Omental fat pad (tissue), 4 donors: ENCODE measurements at places on chromosomes 3 and 15. TPM values are rescaled to one million over a fixed set of nuclear protein-coding genes. Genes with fewer than 3 reads are reported as not detected.

GRCh38 chr15:39411102-39411989 is 169.5 kb upstream of the THBS1 start:
- no peak for DNase-seq

DNA sequence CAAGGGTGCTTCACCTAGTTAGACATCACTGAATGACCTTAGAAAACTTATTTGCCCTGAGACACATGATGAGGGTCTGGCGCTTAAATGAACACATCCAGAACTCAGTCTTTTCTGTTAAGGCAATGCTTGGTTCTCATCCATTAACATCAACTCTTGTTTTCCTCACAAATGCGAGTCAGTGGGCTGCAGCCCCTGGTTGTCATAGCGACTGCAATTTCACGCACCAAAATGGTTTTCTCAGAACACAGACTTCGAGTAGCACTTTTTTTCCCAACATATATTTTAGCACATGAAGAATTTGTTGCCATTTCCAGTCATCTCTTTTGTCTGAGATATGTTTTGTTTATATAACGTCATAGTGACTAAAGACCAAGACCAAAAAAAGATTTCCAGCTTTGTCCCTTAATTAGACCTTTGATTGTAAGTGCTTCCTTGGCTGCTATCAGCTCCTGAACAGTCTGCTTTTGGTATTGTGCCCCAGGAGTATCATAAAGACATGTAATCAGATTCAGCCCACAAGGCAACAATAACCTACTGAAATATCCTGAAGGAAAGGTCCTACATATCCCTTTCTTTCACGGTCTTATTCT is 68.5 kb downstream of the GPR176 start:
- no peak for DNase-seq

DNA sequence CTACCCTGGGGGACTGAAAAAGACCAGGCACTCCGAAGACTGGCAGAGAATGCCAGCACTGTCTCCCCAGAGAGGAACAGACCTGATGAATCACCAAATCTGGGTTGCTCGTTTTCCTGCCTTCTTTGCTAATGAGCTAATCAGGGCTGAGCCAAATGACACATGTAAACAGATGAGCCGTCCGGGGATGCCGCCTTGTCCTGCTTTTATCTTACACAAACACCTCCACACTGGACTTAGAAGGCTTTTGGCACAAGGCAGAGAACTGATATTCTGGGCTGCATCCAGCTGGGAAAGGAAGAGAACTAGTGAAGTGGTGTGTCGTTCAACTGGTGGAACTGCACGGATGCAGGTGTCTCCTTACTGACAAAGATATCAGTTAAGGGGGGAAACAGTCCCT is 88.1 kb downstream of the MECOM start:
- no peak for DNase-seq

DNA sequence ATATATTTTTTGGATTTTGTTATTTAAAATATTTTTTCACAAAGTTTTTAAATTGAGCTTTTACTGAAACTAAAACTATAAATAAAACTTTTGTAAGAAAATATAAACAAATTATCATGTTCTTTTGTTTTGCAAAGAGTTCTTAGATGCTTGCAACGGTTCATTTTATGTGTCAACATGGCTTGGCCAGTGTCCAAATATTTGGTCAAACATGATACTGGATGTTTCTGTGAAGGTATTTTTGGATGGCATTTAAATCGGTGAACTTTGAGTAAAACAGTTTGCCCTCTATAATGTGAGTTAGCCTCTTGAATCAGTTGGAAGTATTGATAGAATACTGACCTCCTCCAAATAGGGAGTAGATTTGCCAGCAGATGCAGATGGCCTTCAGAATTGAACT is 612.6 kb upstream of the NECTIN3 start:
- DNase-seq, result no peak

DNA sequence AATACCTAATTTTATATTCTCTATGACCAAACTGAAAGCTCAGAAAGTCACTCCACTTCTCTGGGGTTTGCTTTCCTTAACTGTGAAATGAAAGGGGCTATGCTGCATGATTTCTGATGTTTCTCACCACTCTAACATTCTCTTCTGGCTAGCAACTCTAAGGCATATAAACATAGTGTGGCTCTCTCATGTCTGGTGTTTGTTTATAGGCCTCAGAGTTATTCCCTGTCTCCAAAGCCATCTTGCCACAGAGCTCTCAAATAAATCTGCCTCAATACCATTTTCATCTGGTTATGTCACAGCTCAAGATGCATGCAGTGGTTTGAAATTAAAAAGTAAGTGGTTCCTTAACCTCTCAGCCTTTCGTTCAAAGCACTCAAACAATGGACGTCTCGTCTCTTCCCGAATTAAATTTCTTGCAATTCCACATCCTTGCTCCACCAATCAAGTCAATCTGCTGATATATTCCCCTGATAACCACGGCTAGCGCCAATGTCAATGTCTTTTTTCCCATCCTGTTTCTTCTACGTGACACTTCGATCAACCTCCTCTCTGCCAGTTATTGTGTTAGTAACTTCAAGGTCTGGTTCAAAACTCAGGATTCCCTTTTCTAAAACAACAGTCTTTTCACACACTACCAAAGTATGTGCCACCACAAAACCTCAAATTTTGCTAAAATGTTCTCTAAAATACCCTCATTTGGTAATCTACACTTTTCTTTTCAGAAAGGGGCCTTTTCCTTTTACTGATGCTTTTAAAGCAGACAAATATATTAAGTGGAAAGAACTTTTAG is 16.0 kb downstream of the TOMM70 start:
- DNase-seq, result no peak

GRCh38 chr3:165805946-165806561 is 31.2 kb downstream of the BCHE start:
- DNase-seq, result no peak

SLC22A14 gene
- total RNA-seq, result not detected

- DNase-seq, result no peak
Measured at GRCh38 chr3:149751551-149751950, 738 bp downstream of the COMMD2 start.

- DNase-seq, result no peak
Measured at GRCh38 chr3:195160257-195160898, 110.6 kb downstream of the XXYLT1 start.

DNA sequence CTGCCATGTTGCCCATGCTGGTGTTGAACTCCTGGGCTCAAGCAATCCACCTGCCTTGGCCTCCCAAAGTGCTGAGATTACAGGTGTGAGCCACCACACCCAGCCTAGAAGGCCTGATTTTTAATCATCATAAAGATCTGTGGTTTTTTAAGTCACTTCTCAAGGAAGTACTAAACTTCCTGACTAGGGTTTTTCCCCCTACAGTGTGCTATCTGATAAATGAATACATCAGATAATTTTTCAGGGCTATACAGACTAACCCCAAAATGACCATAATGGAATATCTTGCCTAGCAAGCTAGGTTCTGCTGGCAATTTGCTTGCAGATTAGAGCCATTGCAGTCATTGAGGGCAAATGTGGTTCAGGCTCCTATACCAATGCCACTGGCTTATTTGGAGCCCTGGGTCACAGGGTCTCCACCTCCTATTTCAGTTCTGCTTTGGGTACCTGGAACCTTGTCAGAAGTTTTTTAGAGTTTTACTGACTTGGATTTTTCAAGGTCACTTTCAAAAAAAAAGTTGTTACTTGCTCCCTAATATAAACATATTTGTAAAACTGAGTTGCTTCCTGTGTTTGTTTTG is 80.8 kb downstream of the SLC49A4 start:
- no peak for DNase-seq

DNA sequence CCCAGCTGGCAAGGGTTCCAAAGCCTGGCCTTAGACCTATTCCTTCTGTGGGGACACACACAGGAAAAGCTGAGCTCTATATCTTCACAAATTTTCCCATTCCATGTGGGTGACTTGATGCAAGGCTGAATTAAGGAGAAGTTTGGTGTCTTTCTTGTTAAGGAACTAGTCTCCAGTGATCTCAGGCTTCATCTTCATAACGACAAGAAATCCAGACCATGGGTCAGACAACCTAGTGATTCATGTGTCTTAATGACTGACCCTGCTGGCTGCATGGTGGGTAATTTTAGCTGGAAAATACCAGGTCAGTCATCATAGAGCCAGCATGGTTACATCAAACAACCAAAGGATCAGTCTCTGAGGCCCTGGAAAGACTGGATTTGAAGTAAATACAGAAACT is 112.7 kb upstream of the SLC4A7 start:
- no peak for DNase-seq

GREM1 gene
- 29.4 TPM for total RNA-seq

DNA sequence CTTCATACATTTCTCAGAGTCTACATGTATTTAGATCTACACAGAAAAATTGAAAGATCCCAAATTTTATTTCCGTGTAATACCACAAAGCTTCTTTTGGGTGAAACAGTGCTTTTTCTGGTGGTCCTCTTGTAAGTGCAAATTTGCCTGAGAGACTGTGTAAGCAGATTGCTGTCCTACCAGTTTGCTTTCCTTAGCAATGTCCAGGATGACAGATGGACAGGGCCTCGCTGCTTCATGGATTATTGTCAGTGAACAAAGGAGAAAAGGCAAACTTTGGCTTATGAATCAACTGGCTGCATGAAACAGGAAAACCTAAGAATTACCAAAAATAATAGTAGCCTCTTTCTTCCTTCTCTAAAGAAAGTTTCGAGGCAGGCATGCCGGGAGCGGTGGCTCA is 82.6 kb upstream of the UBE2E1 start:
- DNase-seq, result no peak

BTLA gene
- 1.1 TPM for total RNA-seq

- peak; percentile 95 for DNase-seq
Measured at GRCh38 chr3:46866720-46867549, 3.7 kb upstream of the MYL3 start.

FBXW12 gene
- total RNA-seq, result not detected

TIMP4 gene
- 213 TPM for total RNA-seq

- no peak for DNase-seq
Measured at GRCh38 chr15:66494262-66494661, 3.3 kb downstream of the SNAPC5 start.

CCDC54 gene
- not detected for total RNA-seq

TMEM207 gene
- total RNA-seq, result not detected

- DNase-seq, result no peak
Measured at GRCh38 chr3:49140080-49140479, 7.2 kb upstream of the LAMB2 start.

DNA sequence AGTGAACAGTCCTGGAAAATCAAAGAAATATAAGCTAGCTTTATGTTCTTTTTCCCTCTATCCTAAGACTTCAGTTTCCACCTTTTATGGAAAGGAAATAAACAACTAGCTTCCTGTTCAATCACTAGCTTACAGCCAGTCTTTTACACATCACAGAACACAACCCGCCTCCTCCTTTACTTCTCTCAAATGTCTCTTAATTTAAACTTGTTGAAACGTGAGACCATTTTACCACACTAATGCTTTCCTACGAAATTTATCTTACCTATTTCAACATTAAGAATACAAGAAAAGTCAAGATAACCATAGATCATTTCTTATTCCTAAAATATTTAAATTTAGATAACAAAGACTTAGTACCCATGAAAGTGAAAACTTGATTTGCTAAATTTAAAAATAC is 6.2 kb downstream of the PRTG start:
- no peak for DNase-seq

GRCh38 chr3:152084441-152085158 is 184.1 kb upstream of the MBNL1 start:
- no peak for DNase-seq

GNAT1 gene
- 1.3 TPM for total RNA-seq

FANCI gene
- total RNA-seq, result 3.5 TPM

- no peak for DNase-seq
Measured at GRCh38 chr3:123679712-123680386, 95.0 kb upstream of the HACD2 start.

DNA sequence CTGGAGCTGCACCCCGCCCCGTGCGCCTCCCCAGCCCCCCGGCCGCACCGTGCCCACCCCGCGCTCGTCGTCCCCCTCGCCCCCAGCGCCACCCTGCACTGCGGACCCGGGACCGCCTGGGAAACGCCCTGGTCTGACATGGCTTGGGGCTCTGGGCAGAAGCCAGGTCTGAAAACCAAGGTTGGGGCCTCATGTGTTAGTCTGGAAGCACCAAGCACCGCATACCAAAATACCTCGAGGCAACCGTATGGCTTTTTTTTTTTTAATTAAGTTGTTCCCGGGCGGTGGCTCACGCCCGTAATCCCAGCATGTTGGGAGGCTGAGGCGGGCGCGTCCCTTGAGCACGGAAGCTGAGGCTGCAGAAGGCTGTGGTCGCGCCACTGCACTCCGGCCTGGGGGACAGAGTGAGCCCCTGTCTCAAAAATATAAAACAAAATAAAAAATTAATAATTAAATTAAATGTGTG is 91.5 kb upstream of the CHD2 start:
- no peak for DNase-seq

GRCh38 chr3:14200841-14201240 is 22.2 kb downstream of the LSM3 start:
- DNase-seq, result no peak

- DNase-seq, result no peak
Measured at GRCh38 chr3:33217866-33218445, 654 bp downstream of the SUSD5 start.

- no peak for DNase-seq
Measured at GRCh38 chr3:66572090-66572675, 71.4 kb upstream of the LRIG1 start.
